ENCODE measurements at places on chromosomes 16 and 17.

DNA sequence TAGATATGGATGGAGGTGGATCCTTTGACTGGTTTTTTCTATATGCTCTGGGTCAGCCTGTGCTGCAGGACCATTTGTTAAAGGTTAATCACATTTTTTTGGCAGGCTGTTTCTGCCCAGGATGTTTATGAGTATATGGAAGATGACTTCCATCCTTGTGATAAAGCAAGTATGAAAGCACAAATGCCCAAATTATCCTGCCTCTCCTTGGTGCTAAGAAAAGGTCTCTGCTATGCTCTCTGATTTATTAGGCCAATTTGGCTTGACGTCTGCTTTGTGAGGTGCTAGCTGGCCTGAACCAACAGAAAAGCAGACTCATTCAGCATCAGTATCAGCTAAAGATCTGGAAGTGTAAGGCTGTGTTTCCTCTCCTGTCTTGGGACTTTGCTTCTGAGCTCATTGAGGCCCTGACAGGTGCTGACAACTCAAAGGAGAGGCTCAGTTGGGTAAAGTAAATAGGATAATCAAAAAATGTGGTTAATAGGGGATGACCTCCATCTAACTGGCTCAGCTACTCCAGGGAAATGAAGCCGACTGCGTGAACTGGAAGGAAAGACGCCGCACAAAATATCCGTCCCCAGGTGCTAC, 15.2 kb downstream of the ANKRD40 start:
- no peak for DNase-seq

DNA sequence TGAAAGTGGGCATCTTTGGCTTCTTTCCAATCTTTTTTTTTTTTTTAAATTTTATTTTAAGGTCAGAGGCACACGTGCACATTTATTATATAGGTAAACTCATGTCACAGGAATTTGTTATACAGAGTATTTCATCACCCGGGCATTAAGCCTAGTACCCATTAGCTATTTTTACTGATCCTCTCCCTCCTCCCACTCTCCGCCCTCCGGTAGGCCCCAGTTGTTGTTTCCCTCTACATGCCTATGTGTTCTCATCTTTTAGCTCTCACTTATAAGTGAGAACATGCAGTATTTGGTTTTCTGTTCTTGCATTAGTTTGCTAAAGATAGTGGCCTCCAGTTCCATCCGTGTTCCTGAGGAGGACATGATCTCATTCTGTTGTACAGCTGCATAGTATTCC, 108.5 kb downstream of the CYB561 start:
- no peak for DNase-seq

GRCh38 chr16:51085271-51085670, 65.8 kb downstream of the SALL1 start:
- DNase-seq: no peak

GRCh38 chr16:14303639-14304394, 232.7 kb downstream of the MRTFB start:
- DNase-seq: no peak

Measured in T follicular helper cell (primary cell).